ENCODE measurements at places on chromosomes 1 and 21.

DNA sequence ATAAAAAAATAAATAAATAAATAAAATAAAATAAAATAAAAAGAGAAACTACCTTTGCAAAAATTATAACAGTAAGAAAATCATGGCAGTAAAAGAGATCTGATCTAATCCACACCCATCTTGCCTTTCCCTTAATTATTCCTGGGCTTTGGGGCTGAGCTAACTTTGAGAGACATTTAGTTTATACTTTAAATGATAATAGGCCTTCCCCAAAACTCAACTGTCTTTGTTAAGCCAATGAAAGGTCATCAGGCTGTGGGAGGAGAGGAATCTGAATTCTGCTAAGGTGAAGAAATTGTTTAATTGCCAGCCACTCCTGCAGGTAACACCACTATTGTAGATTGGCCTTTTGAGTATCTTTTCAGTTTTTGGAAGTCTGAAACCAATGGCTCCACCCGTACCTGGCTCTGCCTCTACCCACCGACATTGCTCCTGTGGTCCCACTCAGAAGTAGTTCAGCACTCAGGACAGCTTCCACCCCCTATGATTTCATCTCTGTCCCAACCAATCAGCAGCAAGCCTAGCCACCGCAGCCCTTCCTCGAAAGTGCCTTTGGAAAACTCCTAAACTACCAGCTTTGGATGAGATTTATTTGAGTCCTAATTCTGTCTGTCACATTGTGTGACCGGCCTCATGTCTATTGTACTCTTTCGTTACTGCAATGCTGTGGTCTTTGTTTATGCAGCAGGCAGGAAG, 23.0 kb upstream of the PNRC2 start:
- DNase-seq: no peak

DNA sequence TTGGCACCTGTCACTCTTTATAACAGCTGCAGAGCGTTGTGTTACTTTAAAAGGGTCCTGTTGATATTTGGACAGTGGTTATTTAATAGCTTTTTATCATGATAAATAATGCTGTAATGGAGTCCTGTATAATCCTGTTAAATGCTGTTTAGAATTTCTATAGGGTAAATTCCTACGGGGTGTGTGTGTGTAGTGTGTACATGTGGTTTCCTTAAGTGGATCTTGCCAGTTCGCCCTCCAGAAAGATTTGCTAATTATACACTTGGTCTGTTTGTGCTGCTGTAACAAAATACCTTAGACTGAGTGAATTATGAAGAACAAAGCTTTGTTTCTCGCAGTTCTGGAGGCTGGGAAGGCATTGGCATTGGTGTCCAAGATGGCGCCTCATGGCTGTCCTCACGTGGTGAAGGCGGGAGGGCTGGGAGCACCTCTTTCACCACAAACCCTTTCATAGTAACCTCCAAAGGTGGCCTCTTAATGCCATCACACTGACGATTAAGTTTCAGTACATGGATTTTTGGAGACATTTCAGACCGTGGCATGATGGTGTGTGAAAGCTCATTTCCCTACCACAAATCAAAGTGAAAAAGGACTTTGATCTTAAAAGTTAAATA, 11.2 kb downstream of the PRMT2 start:
- no peak for DNase-seq

DNA sequence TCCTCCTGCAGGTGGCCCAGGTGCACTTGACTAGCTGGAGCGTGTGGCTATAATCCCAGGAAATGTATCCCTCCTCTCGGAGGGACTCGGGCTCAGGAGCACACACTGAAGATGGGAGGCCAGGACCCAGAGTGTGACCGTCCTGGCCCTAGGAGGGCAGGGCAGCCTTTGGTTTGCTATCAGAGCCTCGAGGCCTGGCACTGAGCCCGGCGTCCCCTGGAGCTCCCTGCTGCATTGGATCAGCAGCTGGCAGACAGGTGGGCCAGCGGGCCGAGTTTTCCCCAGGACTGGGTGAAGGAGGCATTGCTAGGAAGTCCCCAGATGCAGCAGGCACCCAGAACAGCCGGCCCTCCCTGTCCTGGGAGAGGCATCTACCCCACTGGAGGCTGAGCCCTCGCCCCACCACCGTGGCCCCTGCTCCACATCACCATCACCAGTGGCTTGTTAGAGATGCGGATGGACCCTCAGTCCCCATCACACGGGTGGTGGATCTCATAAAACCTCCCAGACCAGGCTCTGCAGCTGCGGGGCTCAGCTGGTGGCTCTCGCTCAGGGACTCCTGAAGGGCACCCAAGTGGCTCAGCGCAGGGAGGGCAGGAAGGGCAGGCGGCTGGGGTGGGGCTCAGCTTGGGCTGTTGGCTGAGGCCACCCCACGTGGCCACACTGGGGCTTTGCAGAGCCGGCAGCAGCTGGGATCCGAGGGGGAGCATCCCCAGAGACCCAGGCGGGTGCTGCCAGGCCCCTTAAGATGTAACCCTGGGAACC, 32.7 kb upstream of the POFUT2 start:
- DNase-seq: no peak

- DNase-seq: no peak
Observed at GRCh38 chr1:11822091-11822490, 16.1 kb downstream of the CLCN6 start.

- no peak for DNase-seq
Observed at GRCh38 chr1:231000639-231001038, 21.7 kb downstream of the ARV1 start.

DNA sequence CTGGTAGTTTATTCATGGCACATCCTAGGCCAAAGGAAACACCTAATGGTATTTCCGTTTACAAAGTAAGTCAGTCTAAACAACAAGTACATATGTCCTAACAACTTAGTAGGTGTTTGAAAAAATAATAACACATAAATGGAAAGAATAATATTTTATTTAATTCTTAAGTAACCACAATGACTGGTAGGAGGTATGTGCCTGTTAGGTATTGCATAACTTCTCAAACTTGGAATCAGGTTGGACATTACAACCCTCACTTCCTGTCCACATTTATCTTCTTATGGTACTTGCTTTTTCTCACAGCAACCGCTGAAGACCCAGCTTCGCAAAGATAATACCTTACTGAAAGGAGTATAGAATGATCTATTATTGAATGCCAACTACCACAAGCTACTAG, 64.2 kb downstream of the VPS13D start:
- DNase-seq: no peak
